Left renal pelvis (tissue), 4 donors: ENCODE measurements at places on chromosomes 6 and 20. TPM values are rescaled to one million over a fixed set of nuclear protein-coding genes. Genes with fewer than 3 reads are reported as not detected.

DNA sequence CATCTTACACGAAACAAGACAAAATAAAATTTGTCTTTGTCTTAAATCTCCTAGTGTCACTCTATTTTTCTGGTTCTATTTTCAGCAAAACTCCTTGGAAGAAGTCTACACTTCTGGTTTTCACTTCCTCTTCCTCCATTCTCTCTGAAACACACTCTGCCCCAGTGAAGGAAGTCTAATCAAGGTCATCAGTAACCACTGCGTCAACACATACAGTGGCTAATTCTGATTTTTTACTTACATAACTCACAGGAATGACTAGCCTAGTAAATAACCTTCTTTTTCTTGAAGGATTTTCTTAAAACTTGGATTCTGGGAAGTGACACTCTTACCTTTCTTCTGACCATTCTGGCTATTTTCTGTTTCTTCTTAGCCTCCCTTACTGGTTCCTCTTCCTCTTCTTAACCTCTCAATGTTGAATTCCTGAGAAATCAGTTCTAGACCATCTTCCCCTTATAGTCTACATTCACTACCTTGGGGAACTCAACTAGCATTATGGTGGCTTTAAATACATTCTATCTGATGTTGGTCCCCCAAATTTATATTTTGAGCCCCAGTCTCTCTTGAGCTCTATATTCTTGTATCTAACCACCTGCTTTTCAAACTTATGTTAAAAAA is 37.5 kb downstream of the AIG1 start:
- no peak for DNase-seq

DNA sequence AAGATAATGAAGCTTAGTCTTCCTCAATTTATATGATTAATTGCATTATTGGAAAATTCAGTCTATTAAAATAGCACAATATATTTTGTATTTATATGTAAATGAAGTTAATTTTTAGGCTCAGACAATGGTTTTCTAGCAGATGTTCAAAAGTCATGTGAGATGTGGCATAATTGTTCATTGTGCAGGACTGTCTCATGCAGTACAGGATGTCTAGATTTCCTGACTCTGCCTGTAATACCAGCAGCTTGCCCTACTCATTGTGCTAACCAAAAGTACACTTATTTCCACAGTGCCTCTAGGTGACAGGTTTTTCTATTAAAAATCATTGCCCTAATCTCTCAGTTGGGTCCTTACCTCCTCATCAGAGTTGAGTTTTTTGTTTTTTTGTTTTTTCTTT is 12.4 kb downstream of the RALGAPB start:
- no peak for DNase-seq

SMAP1 gene
- polyA plus RNA-seq = 29.4 TPM

ZNF334 gene
- polyA plus RNA-seq = 31.5 TPM

NRSN1 gene
- polyA plus RNA-seq = 0.39 TPM

IL17A gene
- not detected for polyA plus RNA-seq

EYS gene
- polyA plus RNA-seq = 0.78 TPM

RSPO3 gene
- 47.7 TPM for polyA plus RNA-seq

- DNase-seq = no peak
Observed at GRCh38 chr6:161103475-161103874, 111.9 kb downstream of the MAP3K4 start.
